ENCODE measurements at places on chromosomes 6 and 20.

- DNase-seq = no peak
Observed at GRCh38 chr20:14445310-14445709, 107.9 kb upstream of the FLRT3 start.

DNA sequence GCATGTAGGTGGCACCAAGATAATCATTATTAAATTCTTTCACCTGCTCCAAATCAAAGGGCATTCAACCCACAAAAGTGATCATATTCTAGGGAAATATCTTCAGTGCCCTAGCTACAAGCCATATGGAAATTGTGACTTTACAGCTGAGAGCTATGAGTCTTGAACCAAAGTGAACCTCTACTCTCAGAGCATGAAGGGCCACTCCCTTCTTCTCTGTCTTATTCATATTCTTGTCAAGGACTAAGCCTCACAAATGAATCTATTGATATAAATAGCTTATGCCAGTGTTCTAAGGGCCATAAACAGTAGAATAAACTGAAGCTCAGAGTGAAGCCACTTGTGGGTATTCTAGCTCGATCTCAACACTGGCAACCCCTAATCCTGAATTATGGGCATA lies 29.6 kb downstream of the SPINT4 start:
- DNase-seq = no peak

- no peak for DNase-seq
Observed at GRCh38 chr6:34696189-34696738, 303 bp downstream of the ILRUN start.

- no peak for DNase-seq
Observed at GRCh38 chr6:122969999-122970533, 26.0 kb upstream of the CLVS2 start.

- no peak for DNase-seq
Observed at GRCh38 chr20:18729231-18729825, 84.3 kb upstream of the SCP2D1 start.

- DNase-seq = no peak
Observed at GRCh38 chr20:39853636-39854035, 835.4 kb downstream of the MAFB start.

DNA sequence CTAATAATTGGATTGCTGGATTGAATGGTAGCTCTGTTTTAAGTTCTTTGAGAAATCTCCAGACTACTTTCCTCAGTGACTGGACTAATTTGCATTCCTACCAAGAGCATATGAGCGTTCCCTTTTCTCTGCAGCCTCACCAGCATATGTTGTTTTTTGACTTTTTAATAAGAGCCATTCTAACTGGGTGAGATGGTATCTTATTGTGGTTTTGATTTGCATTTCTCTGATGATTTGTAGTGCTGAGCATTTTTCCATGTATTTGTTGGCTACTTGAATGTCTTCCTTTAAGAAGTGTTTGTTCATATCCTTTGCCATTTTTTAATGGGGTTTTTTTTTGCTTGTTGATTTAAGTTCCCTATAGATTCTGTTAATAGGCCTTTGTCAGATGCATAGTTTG lies 94.7 kb upstream of the AHI1 start:
- no peak for DNase-seq

DNA sequence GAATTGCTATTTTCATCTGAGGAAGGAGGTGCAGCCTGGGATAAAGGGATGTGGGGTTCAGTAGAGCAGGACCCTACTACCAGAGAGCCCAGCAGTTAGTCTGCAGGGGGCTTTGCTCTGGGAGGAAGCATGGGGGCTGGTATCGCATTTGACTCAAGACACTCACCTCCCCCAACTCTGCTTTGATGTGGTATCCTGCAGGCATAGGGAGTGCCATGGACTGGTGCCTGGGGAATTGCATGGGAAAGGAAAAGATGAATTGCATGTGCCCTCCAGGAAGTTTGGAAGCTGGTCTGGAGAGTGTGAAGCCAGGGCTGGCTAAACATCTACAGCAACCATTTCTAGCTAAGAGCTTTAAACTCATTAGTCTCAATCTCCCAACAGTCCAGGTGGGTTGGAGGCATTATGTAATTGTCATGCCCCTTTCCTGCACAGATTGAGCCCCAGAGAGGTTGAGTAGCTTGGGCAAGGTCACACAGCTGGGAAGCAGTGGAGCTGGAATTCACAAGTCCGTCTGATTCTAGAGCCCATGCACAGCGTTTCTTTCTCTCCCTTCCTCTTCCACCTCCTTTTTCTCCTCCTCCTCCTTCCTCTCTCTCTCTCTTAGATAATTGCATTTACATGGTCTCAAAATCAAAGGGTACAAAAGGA lies 26.2 kb upstream of the PNPLA1 start:
- no peak for DNase-seq

DNA sequence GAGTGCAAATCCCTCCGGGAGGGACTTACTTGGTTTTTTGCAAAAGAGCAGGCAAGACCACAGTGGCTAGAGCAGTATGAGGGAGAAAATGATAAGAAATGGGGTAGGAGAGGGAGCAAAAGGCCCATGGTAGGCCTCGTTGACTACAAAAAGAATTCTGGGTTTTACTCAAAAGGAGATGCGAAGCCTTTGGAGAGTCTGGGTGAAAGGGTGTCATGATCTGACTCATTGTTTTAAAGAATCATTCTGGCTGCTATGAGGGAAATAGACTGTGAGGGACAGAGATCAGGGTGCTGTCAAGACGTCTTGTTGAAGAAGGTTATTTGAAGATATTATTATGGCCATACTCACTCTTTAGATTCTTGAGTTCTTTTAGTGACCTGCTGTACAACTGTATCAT lies 13.0 kb downstream of the TBC1D32 start:
- no peak for DNase-seq

- DNase-seq = no peak
Observed at GRCh38 chr6:37487591-37488380, 11.9 kb downstream of the CCDC167 start.

GRCh38 chr6:125850361-125850760 lies 59.6 kb downstream of the NCOA7 start:
- no peak for DNase-seq

- no peak for DNase-seq
Observed at GRCh38 chr20:50138120-50138478, 15.4 kb downstream of the PEDS1 start.

DNA sequence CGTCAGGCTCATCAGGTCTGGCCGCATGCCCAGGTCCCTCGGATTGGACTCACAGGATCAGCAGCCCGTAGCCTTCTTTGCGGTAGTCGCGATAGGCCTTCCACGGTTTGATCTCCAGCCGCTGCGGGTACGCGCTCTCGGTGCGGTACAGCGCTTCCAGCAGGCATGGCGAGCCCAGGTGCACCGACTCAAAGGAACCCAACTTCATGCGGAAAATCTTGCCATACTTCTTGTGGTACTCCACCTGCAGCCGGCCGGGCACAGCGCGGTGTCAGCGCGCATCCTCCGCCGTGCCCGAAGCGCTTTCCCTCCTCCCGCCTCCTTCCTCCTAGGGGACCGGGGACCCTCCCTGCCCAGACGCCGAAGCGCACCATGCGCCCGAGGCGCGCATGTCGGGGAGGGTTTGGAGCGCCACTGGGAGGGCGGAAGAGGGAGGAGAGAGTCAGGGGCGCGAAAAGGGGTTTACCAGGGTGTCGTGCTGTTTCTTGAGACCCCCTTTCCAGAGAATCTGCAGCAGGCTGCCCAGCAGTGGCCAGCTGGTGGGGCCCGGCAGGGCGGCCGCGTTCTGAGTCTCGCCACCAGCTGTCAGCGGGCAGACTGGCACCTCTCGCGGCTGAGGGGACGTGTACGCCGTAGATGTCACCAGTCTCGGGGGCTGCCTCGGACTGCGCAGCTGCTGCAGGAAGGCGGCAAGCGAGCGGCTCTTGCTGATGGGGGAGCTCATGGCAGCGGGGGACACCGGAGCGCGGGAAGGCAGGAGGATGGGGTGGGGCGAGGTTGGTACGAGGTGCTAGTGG lies 732 bp downstream of the CYP24A1 start:
- DNase-seq = no peak

GRCh38 chr20:2749951-2750490 lies 50.4 kb downstream of the CPXM1 start:
- no peak for DNase-seq

- no peak for DNase-seq
Observed at GRCh38 chr6:111192911-111193555, 105.7 kb downstream of the SLC16A10 start.

- DNase-seq = no peak
Observed at GRCh38 chr6:36967757-36968156, 13.2 kb downstream of the PI16 start.

GRCh38 chr6:104472021-104472901 lies 387.5 kb downstream of the HACE1 start:
- no peak for DNase-seq

DNA sequence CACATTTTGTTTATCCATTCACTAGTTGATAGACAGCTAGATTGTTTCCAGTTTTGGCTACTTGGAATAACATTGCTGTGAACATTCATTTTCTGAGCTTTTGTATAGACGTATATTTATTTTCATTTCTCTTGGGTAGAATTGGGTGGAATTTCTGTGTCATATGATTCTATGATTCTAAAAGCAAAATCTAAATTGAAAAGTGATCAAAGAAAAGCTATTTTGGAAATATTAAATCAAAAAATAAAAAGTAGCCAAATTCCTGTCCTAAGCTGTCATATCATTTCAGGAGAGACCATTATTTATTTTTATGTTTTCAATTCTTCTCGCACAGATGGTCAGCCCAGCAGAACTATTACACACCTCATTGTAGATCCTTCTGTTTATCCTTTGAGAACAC lies 229.2 kb downstream of the COL12A1 start:
- no peak for DNase-seq

DNA sequence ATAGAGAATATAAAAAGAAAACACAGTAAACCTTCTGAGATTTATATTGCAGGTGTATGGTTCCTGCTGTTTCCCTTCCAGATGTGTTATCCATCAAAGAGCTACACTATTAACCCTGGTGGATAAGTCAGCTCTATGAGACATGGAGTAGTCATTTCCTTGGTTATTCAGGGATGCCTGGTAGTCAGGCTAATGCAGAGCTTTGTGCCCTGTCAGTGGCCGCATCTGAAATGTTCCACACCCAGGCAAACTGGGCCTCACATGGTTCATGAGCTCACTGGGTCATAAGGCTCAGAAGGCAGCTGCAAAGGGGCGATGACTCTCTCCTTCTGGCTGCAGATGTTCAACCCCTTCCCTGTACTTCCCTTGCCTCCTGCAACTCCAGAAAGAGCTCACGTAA lies 473.6 kb downstream of the EPHA7 start:
- no peak for DNase-seq

DNA sequence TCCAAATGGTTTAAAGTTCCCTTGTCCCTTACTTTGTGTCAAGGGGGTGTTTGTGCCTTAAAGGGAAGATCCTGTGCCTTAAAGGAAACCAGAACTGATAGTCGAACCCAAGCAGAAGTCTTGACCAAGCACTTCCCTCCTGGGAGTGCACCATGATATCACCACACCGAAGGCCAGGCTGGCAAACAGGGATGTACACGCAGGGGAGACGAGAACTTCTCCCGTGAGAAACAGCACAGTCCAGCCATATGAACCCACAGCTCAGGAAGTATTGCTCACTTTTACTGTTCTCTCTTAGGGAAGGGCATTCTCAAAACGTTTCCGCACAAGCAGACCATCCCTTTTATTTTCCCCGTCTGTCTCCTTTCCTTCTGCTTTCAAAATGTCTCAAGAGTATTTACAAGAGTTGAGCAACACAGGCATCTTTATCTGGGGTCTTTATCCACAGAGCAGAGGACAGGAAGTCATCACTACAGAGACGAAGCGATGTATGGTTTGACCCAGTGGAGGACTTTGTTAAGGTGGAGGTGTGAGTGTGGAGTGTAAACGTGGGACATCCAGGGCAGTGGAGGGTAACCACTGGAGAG lies 12.8 kb upstream of the SERPINB1 start:
- no peak for DNase-seq
